ENCODE measurements at places on chromosomes 4 and X. TPM values are rescaled to one million over a fixed set of nuclear protein-coding genes. Genes with fewer than 3 reads are reported as not detected.

Gene BANK1
- 0.76 TPM for polyA plus RNA-seq

Gene MAMLD1
- polyA plus RNA-seq: 10.3 TPM

Gene AMBN
- not detected for polyA plus RNA-seq

Gene NR3C2
- 13.2 TPM for polyA plus RNA-seq

Gene MAOA
- polyA plus RNA-seq: 0.32 TPM

Gene CNGA1
- 0.84 TPM for polyA plus RNA-seq

- peak; percentile 54 for DNase-seq
These were observed 66.1 kb upstream of the HGFAC start for GRCh38 chr4:3375688-3376087.

- no peak for DNase-seq
These were observed 254.6 kb downstream of the GASK1B start for GRCh38 chr4:157918036-157918832.

DNA sequence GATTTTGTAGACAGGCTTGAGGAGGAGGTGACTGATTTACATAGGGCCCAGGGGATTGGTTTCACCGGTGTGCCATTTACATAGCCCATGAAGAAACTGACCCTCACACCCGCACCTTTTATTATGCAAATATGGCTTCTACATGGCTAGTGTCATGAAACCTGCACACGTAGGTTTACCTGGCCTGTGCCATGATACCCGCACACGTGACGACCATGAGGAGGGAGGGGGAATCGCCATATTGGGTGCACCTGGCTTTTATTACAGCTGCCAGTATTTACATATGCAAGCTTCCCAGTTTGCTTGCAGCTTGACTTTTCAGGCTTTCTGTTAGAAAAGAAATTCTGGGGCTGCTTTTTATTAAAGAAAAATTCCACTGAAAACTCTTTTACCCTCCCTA is 359.7 kb downstream of the ADAM29 start:
- DNase-seq: no peak

DNA sequence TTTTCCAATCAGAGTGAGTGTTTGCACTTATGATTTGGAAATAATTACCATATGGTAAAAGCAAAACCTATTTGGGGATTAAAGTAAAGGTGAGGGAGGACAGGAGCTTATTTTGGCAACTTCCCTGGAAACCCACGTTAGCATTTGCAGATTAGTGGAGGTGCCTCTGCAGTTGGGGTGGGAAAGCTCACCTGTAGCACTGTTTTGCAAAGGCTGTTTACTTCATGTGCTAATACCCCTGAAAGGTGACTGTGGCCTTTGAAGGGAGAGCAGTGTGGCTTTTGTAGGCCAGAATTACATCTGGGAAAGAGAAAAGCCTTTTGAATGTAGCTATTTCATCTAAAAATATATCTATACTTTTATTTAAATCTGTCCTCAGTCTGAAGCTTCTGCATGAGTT is 9.4 kb downstream of the SUPT20HL1 start:
- no peak for DNase-seq

DNA sequence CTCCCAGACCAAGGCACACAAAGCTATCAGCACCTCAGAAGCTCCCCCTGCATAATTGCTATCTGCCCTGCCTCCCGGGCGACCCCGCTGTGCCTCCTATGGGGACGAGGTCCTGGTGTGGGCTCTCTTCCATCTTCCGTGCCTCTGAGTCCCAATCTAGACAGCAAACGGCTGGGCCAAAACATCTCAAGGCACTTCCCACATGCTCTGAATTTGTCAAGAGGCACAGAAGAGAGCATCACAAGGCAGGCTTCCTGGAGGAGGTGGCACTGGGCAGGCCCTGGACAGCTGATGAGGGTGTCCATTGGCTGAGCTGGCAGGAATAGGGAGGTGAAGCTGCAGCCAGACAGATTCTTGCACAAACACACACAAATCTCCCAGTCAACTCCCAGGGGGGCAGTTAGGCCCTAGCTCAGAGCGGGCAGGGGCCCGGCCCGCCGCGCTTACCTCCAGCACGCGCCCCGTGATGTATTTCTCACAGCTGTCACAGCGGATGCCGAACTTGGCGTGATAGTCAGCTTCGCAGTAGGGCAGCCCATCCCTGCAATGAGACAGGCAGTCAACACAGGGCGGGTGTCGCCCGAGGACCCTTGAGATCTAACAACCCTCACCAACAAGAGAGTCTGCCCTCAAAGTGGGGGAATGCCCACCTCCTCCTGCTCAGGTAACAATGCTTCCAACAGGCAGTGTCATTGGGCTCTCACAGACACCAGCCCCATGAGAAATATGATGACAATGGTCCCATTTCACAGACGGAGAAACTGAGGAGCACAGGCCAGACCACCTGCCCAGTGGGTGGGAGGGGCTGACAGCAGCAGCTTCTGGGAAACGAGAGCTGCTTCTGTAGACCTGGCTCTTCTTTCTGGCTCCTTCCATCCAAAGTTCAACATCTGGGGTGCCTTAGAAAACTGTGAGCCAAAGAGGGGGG is 81.2 kb downstream of the ABLIM2 start:
- no peak for DNase-seq

DNA sequence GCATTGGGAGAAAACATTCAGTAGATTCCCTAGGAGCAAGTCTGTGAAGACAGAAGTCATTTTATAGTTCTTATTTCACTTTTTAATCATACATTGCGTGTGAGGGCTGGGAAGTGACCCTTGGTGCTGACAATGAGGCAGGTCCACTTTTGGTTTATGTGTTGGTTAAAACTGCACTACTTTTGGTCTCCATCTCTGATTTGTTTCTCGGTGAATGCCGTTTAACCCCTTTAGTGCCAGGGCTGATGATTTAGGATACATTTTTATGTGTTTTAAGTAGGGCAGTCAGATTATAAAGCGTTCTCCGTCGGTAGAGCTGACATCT is 110.4 kb downstream of the AFF1 start:
- peak; percentile 43 for DNase-seq

DNA sequence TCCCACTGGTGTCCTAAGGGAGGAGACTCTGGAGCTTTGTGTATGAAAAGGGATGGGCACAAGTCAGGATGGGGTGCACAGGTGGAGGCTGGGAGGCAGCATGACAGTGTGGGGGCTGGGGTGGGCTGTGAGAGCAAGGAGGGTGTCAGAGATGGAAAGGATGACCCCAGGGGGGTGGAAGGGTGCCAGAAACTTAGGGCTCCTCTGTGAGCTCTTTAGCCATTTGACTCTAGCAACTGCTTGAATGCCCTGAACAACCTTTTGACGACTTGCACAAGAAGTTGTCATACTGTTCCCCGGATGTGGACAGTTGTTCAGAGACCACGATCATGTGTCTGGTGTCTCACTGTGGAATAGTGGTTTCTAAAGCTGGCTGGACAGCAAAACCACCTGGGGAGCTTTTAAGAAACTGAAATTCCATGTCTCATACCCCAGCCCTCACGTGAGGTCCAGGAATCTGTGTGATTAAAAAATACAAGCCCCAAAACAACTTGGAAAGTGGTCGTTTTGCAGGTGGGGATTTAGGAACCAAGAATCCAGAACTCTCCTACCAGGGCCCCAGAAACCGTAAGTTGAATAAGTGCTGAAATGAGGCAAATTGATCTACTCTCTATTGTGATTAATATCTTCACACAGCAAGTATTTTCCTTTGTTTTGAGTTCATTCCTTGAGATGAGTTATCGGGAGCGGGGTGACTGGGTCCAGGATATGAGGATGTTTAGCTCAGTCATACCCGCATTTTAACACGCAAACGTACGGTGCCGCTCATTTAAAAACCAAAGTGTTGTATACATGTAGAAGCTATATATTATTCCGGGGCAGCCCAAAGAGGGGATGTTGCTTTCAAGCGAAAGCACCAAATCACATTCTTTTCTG is 3.4 kb downstream of the RHOH start:
- DNase-seq: no peak

DNA sequence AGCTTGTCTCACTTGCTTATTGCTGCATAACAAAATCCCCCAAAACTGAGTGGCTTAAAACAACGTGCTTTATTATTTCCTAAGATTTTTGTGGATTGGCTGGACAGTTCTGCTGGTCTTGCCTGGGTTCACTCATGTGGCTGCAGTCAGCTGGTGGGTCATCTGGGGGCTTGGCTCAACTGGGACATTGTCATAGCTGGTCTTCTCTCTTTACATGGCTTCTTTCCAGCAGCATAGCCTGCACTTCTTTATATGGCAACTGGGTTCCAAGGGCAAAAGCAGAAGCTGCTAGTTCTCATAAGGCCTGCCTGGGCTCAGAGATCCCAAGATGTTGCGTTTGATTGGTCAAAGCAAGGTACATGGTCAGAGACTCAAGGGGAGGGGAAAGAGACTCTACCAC is 33.7 kb upstream of the STAG2 start:
- no peak for DNase-seq

DNA sequence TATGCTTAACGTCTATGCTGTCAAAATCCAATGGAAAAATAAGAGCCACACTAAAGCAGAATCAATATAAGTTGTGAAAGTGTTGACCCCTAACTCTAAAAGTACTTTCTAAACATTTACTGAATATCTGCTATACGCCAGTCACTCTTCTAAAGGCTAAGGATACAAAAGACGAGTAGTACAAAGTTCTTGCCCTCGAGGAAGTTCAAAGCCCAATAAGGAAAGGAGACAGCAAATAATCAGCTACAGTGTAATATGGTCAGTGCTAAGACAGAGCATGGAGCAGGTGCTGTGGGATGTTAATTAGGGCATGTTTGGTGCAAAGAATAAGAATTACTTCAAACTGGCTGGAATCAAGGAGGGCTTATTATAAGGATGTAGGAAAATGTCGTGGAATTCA is 31.6 kb upstream of the TMEM150C start:
- no peak for DNase-seq

- DNase-seq: no peak
These were observed 26.5 kb upstream of the MRFAP1 start for GRCh38 chr4:6613676-6614651.

DNA sequence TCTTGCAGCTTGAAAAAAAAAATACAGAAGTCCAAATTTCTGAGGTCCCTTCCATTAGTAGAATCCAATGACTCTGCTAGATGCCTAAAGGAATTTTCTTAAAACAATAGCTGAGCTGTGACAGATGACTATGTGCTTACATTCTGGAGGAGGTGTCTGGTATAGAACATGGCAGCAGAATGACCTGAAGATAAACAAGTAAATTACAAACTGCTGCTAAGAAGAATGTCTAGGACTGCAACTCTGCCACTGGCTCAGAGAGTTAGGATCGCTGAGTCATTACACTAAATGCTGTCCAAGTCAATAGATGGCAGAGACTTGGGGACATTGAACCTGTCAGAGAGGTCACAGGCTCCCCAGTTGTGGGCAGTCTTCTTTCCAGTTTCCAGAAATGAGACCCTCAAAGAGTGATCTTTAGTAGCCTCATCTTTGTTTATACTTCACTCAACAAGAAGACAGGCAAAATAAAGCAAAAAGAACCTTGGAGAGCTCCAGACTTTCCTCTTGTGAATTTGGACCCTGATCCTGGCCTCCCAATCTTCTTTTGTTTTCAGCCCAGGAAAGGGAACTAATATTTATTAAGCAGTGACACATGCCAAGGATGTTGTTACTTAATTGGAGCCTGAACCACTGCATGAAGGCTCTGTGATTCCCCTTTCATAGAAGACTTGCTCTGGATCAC is 56.4 kb upstream of the SCML1 start:
- DNase-seq: no peak

- peak; percentile 22 for DNase-seq
These were observed 839 bp downstream of the QDPR start for GRCh38 chr4:17511051-17511450.

DNA sequence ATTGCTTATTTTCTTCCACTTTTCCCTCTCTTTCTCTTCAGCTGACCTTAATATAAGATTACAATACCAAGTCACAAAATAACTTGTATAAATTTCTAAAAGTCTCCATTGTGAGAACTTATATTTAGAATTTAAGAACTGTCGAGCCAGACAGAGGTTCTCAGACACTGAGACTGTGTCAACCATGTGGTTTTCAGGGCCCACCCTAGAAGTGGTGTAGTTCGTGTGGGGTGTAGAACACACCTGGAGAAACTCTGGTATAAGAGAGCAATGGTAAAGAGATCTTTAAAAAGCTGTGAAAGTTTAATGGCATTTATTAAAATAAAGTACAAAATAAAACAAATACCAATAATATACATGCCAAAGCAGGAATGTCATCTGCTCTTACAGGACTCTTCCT is 19.7 kb downstream of the CPEB2 start:
- no peak for DNase-seq

GRCh38 chr4:148376151-148376550 is 66.1 kb downstream of the NR3C2 start:
- peak; percentile 38 for DNase-seq

DNA sequence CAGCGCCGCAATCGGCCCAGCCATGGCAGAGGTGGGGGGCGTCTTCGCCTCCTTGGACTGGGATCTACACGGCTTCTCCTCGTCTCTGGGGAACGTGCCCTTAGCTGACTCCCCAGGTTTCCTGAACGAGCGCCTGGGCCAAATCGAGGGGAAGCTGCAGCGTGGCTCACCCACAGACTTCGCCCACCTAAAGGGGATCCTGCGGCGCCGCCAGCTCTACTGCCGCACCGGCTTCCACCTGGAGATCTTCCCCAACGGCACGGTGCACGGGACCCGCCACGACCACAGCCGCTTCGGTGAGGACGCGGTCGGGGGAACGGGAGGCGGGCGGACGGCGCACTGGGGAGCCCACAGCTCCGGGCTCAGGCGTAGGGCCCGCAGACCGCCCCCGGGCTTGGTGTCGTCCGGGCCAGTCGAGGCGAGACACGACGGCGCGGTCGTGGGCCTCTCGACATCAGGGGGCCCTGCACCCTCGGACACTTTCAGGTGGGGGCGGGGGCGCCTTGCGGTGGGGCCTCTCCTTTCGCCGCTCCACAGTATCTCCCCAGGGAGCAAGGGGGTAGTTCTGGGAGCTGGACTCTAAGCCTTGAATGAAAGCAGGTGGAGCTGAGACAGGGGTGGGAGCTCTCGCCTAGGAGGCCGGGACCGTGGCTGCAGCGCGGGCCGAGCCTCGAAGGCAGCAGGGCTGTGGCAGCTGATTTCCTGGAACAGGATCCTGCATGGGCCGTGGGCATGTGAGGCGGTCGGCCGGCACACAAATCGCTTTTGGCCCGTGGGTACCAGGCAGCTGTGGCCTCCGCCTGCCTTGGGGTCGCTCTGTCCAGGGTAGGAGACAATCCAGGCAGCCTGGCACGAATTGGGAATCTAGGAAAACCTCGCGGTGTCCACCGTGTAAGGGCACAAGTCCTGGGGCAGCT is 722 bp downstream of the FGF16 start:
- peak; percentile 56 for DNase-seq

DNA sequence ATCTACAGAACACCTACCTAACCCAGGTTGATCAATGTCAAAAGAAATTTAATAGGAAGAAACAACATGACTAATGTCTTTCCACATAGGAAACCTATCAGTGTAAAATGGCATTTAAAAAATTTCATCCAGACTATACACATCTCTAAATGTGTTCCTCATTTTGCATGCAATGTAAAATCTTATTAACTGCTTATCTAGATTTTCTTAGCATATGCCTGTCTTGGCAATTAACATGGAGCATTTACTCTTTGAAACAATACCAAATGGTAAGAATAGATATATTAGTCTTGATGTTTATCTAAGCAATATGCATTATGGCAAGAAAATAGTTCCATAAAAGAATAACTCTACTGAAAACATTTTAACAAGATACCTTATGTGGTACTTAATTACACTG is 199.8 kb downstream of the TRAM1L1 start:
- DNase-seq: no peak

- no peak for DNase-seq
These were observed 196.7 kb upstream of the PSAPL1 start for GRCh38 chr4:7631288-7632014.

Data from muscle of back (tissue), 13 donors.